ENCODE measurements at places on chromosomes 16 and 17. TPM values are rescaled to one million over a fixed set of nuclear protein-coding genes. Genes with fewer than 3 reads are reported as not detected.

RNF166 gene
- total RNA-seq: 229 TPM

TMC5 gene
- total RNA-seq: not detected

CCL4 gene
- 12.2 TPM for total RNA-seq

CA4 gene
- total RNA-seq: not detected

G6PC1 gene
- total RNA-seq: not detected

KRTAP4-1 gene
- not detected for total RNA-seq

ENPP7 gene
- 0.14 TPM for total RNA-seq

NOD2 gene
- 2.8 TPM for total RNA-seq

- DNase-seq: no peak
- H3K4me3 ChIP-seq: no peak overlapping the region
- H3K4me1 ChIP-seq: peaks cover 21% of the 10 kb centered on the region
- H3K27me3 ChIP-seq: peaks cover 76% of the 10 kb centered on the region
Measured at GRCh38 chr17:4786516-4786915, 352 bp upstream of the VMO1 start.

DNA sequence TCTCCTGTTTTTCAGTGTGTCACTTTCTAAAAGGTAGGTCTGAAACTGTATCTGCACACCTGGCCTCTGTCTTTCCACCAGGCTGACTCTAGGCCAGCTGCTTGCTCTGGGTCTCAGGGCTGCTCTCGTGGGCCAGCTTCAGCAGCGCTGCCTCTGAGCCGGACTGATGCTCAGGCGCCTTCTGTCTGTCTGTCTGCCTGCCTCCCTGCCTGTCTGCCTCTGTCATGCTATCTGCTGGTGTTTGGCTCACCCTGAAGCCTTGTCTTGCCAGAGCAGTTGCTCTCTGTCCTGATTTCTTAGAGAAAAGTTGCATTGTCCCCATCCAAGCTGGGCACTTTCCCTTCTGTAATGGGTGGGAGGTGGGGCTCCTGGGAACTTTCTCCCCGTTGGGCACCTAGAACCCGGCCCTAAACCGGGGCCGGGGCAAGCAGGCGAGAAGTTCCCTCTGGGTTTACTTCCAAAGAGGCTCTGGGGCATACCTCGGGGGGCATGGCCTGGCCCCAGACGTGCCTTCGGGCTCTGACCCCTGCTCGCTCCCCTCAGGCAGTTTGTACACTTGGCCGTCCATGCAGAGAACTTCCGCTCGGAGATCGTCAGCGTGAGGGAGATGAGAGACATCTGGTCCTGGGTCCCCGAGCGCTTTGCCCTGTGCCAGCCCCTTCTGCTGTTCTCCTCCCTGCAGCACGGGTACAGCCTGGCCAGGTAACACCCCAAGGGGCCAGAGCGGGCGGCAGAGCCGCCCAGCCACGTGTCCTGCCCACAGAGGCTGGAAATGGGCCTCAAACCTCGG, 15.9 kb upstream of the ATP6V0C start:
- H3K27ac ChIP-seq: no peak overlapping the region
- no peaks in the 10 kb centered on the region for H3K27me3 ChIP-seq
- no peaks in the 10 kb centered on the region for H3K4me1 ChIP-seq
- no peak for DNase-seq
- no peaks in the 10 kb centered on the region for H3K36me3 ChIP-seq

GRCh38 chr17:81902023-81902652, at the start of gene NPB:
Gene NPB (plus strand): TSS chr17:81902238. CDS start chr17:81902278, 40 bp downstream.
- peaks cover 2% of the 10 kb centered on the region for H3K4me1 ChIP-seq
- no peak within 1 kb of the TSS for H3K27ac ChIP-seq
- H3K36me3 ChIP-seq: peaks cover 9% of the 10 kb centered on the region
- no peak within 1 kb of the TSS for H3K4me3 ChIP-seq
- peaks cover 11% of the 10 kb centered on the region for H3K27me3 ChIP-seq
- no peak for DNase-seq

GRCh38 chr17:35931794-35932425, 1.3 kb upstream of the RDM1 start:
- H3K36me3 ChIP-seq: peaks cover 9% of the 10 kb centered on the region
- H3K4me3 ChIP-seq: no peak overlapping the region
- peaks cover 25% of the 10 kb centered on the region for H3K4me1 ChIP-seq
- H3K27ac ChIP-seq: no peak overlapping the region
- no peak for DNase-seq

DNA sequence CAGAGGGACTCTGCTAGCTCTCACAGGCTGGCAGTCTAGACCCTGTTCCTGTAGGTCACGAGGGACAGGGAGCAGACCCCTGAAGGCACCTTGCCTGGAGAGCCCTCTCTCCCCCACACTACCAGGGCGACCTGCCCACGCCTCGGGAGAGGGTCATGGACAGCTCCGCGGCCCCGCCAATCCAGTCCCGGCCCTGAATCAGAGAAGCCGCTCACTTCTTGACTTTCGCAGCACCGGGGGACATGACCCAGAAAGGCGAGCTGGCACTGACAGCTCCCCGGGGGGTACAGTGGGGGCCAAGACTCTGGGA, 5.1 kb downstream of the KIFC3 start:
- DNase-seq: no peak
- H3K4me1 ChIP-seq: peaks cover 22% of the 10 kb centered on the region
- no peak overlapping the region for H3K4me3 ChIP-seq
- H3K36me3 ChIP-seq: no peaks in the 10 kb centered on the region
- H3K27ac ChIP-seq: no peak overlapping the region
- peaks cover 22% of the 10 kb centered on the region for H3K27me3 ChIP-seq

DNA sequence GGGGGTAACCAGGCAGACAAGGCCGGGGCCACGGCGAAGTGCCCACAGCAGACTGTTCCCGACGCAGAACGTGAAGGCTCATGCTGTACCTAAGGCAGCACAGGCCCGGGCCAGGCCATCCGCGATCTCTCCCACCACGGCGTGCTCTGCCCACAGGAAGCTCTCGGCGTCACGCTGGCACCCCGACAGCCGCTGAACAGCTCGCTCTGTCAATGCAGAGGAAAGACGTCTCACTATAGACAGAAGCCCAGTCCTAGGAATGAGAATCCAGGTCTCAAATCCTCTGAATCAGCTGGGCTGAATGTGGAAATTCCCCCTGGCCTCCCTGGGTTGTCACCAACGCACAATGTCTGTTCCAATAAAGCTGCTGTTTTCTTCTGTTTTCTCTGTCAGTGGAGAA, 21.4 kb downstream of the SERPINF1 start:
- H3K27ac ChIP-seq: peak overlapping the region; percentile 56
- peaks cover 27% of the 10 kb centered on the region for H3K36me3 ChIP-seq
- DNase-seq: no peak
- H3K27me3 ChIP-seq: no peaks in the 10 kb centered on the region

- no peaks in the 10 kb centered on the region for H3K36me3 ChIP-seq
- no peak overlapping the region for H3K27ac ChIP-seq
- no peak for DNase-seq
- H3K4me3 ChIP-seq: no peak overlapping the region
- no peaks in the 10 kb centered on the region for H3K27me3 ChIP-seq
- H3K4me1 ChIP-seq: no peaks in the 10 kb centered on the region
Measured at GRCh38 chr16:87691686-87692079, 74.1 kb downstream of the KLHDC4 start.

- H3K27me3 ChIP-seq: peaks cover 10% of the 10 kb centered on the region
- no peak for DNase-seq
- no peaks in the 10 kb centered on the region for H3K36me3 ChIP-seq
- no peak overlapping the region for H3K27ac ChIP-seq
- H3K4me3 ChIP-seq: no peak overlapping the region
- H3K4me1 ChIP-seq: no peaks in the 10 kb centered on the region
Measured at GRCh38 chr16:77686385-77686784, 35.9 kb upstream of the NUDT7 start.

GRCh38 chr16:24098896-24099295, 157.2 kb upstream of the CACNG3 start:
- H3K36me3 ChIP-seq: peaks cover 48% of the 10 kb centered on the region
- no peak overlapping the region for H3K27ac ChIP-seq
- H3K4me3 ChIP-seq: no peak overlapping the region
- no peak for DNase-seq

DNA sequence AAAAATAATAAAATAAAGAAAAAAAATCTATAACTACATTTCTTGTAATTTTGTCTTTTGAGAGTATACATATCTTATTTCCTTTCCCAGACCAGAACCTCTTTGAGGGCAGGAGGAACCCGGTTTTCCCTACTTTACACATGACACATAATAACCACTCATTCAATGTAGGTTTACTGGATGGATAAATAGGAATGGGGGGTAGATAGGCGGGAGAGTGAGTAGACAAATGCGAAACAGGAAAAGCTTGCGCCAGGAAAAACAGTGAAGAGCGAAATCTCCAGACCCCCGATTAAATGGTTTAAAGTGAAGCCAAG, 515 bp upstream of the GOSR2 start:
- H3K27me3 ChIP-seq: no peaks in the 10 kb centered on the region
- no peak for DNase-seq
- H3K4me3 ChIP-seq: peak overlapping the region; percentile 90
- peaks cover 31% of the 10 kb centered on the region for H3K4me1 ChIP-seq

- H3K27me3 ChIP-seq: no peaks in the 10 kb centered on the region
- DNase-seq: no peak
- H3K4me3 ChIP-seq: peak overlapping the region; percentile 91
- H3K4me1 ChIP-seq: peaks cover 44% of the 10 kb centered on the region
- peak overlapping the region; percentile 88 for H3K27ac ChIP-seq
Measured at GRCh38 chr17:7249830-7250229, 1.7 kb downstream of the CTDNEP1 start.

GRCh38 chr17:48692049-48692448, 30.3 kb downstream of the PRAC1 start:
- H3K4me3 ChIP-seq: no peak overlapping the region
- no peak for DNase-seq
- no peaks in the 10 kb centered on the region for H3K36me3 ChIP-seq
- peaks cover 49% of the 10 kb centered on the region for H3K27me3 ChIP-seq
- no peak overlapping the region for H3K27ac ChIP-seq
- H3K4me1 ChIP-seq: no peaks in the 10 kb centered on the region

DNA sequence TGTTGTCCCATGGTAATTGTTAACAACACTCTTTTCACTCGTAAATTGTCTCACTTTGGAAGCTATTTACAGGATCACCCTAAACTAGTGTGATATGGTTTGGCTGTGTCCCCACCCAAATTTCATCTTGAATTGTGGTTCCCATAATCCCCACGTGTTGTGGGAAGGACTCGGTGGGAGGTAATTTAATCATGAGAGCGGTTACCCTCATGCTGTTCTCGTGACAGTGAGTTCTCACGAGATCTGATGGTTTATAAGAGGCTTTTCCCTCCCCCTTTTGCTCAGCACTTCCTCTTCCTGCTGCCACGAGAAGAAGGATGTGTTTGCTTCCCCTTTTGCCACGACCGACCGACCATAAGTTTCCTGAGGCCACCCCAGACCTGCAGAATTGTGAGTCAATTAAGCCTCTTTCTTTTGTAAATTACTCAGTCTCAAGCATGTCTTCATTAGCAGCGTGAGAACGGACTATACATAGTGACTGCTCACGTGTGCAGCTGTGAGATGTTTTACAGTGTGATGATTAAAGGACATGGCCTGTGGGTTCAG, 34.4 kb downstream of the DNAH3 start:
- peak overlapping the region; percentile 32 for H3K27ac ChIP-seq
- peaks cover 5% of the 10 kb centered on the region for H3K4me1 ChIP-seq
- peaks cover 11% of the 10 kb centered on the region for H3K36me3 ChIP-seq
- peak overlapping the region; percentile 63 for H3K4me3 ChIP-seq

DNA sequence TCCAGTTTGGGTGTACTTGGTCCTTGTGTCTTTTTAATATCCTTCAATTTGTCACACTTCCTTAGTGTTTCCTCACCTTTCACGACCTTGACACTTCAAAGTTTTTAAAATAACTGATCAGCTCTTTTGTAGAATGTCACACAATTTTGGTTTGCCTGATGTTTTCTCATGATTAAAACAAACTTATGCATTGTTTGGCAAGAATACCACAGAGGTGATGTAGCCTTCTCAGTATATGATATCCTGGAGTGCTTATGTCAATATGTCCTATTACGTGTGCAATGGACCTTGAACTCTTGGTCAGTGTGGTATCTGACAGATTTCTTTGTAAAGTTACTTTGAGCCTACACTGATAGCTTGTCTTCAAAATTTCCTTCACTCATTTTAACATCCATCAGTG, 297.4 kb downstream of the CNTNAP4 start:
- DNase-seq: no peak
- no peaks in the 10 kb centered on the region for H3K36me3 ChIP-seq
- H3K27me3 ChIP-seq: no peaks in the 10 kb centered on the region
- no peak overlapping the region for H3K4me3 ChIP-seq
